C1 segment of cervical spinal cord (tissue), 14 donors: ENCODE measurements at places on chromosomes 7 and 10.
A peak's percentile ranks its signal among the peaks of the same experiment; 100 is the strongest.

GRCh38 chr10:88592381-88592780 is 5.8 kb downstream of the LIPJ start:
- DNase-seq, result no peak

DNA sequence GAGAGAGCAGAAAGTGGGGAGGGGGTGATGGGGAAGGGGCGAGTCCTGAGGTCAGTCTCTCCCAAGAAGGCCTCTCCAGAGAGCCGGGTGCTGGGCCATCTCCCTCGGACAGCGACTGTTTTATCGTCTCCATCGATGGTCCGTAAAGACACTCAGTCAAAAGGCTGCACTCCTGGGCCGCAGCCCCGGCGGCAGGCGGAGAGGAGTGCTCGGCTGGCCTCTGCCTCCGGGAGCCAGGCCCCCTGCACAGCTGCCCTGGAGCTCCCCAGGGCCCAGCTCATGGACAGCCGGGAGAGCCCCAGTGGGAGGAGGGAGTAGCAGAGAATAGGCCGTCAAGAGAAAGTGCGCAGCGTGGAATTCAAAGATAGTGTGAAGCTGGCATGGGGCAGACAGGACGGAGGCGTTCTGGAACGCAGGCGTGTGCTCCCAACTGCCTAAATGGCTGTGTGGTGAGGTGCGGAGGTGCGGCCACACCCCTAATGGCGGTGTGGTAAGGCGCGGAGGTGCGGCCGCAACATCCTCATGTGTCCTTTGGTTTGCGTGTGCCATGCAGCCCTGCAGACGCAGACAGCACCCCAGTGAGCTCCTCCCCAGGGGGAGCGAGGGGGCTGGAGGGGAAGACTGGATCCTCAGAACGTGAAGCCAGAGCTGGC is 477.5 kb upstream of the FOXK1 start:
- no peak for DNase-seq

- peak; percentile 65 for DNase-seq
Measured at GRCh38 chr10:89301232-89301631, 614 bp upstream of the IFIT2 start.

DNA sequence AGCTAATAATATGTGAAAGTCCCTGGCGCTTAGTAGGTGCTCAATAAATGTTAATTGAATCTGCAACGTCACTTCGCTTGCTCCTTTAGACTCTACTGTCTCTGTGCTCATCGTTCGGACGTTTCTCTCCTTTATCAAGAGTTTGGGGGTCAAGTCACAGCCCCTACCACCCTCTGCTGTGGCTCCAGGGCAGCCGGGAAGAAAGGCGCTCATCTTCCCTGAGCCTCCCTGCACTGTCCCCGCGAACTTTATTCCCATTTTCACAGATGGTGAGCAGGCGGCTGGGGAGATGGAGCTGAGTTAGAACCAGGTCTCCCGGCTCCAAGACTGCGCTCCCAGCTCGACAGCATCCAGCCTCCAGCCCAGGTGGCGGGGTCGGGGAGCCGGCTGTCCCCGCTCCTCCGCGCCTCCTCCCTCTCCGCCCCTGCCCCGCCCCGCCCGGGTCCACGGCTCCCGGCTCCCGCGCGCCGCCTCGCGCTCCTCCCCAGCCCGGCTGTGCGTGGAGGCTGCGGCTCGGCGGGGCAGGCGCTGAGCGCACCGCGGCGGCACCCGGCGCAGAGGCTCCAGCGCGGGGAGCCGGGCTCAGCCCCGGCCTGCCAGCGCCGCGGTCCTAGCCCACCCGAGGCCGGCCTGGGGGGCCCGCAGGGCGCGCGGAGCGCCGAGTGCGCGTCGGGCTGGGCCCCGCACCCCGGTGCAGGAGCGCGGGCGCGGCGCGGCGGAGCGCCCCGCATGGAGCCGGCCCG is at the start of gene CLEC2L:
CLEC2L (plus strand) TSS at position 487 of the 743 bp plus-strand sequence; CDS start at position 730, 243 bp downstream.
- no peak for DNase-seq

DNA sequence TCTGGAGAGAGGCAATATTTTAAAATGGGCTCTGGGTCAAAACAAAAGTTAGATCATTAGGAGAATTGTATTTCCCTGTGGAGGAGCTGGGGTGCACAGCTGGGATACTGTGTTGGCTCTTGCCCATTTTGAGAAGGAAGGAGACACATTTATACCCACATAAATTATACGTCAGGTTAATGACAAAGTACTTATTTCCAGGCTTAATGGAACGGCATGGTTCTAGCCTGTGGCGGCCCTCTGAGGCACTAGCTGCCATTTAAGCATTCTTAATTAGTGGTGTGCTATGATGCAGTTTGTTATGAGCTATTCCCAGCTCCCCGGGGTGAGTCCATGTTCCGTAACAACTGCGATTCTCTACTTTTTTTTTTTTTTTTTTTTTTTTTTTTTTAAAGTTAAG is 193.5 kb downstream of the SEC23IP start:
- no peak for DNase-seq

- no peak for DNase-seq
Measured at GRCh38 chr10:34627331-34627730, 187.8 kb downstream of the PARD3 start.

DNA sequence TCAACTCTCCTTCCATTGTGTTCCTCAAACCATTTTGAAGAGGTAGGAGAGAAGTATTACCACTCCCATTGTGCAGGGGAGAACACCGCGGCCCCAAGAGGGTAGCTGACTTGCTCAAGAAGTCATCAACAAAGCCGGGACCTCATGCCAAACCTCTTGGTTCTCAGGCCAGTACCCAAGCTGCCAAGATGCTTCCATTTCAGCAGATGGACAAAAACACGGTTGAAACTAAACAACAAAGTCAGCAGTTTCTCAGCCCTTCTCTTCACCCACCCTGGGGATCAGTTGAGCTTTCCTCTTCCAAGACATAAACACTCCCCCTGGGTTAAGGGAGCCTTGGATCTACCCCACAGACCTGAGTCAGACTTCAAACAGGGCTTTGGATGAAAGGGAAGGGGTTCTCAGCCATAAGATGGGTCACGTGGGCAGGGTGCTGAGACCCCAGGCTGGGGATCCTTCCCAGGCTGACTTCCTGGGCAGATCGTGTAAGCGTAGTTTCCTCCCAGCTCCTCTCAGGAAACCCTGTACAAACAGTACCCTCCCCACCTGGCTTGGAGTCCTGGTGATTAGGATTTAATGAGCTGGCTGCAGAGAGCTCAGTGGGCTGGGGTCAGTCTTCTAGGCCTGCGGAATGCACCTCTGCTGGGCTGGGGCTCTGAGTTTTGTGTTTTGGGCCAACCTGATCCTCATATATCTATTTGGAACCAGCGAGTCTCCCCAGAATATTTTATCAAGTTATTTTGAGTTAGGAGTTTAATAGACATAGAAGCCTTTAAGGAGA is 27.3 kb downstream of the EMX2 start:
- no peak for DNase-seq

DNA sequence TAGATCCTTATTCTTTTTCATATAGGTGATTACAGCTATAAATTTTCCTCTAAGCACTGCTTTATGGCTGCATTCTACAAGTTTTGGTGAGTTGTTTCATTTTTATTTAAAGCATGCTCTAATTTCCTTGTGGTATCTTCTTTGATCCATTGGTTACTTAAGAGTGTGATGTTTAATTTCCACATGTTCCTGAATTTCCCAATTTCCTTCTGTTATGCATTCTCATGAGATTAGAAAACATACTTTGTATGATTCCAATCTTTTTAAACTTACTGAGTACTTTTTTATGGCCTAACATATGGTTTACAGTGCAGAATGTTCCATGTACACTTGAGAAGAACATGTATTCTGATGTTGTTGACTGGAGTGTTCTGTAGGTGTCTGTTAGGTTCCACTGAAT is 53.4 kb downstream of the MYL10 start:
- no peak for DNase-seq

GRCh38 chr7:18583305-18583704 is 87.8 kb downstream of the HDAC9 start:
- DNase-seq, result no peak

GRCh38 chr7:39588416-39588815 is 22.2 kb downstream of the YAE1 start:
- no peak for DNase-seq

DNA sequence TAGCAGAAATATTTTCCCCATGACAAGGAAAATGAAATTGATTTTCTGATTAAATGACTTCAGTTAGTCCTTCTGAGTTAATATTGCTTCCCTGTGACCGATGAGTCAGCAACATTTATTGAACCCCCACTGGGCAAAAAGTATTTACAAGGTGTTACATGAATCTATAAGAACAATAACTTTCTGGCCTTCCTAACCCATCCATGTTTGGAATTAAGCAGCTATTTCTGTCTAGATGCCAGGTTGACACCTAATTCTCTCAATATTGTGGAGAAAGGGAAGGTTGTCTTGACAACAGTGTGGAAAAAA is 112.9 kb upstream of the JAZF1 start:
- DNase-seq, result no peak

- no peak for DNase-seq
Measured at GRCh38 chr10:63208986-63209385, 75.9 kb downstream of the NRBF2 start.

DNA sequence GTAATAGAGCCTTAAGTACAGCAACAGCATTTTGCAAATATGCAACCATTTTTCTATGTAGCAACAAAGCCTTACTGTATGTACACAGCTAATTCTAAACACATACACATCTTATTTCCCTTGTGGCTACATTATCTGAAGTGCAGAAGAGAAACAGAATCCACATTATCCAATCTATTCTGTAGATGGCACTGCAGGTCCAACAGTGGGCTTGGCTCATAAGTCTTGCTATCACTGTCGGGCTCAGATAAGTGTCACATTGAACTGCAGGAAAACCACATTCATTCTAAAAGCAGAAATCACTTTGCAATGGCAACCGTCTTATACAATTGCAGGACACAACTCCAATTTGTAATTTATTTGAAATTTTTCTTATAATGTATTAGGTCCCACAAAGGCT is 109.8 kb upstream of the NOBOX start:
- DNase-seq, result no peak

DNA sequence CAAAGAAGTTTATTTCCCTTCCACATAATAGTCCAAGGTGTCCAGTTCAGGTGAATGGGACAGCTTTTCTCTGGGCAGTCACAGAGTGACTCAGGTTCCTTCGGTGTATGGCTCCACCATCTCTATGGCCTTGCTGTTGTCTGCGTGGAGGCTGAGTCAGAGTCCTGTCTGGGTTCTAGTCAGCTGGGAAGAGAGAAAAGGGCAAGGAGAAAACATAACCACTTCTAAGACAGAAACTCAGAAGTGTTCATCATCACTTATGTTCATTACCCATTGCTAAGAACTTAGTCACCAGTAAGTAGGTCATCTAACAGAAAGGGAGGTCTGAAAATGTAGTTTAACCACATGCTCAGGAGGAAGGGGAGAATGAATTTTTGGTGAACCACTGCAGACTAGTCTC is 32.4 kb upstream of the CCDC7 start:
- DNase-seq, result no peak

DNA sequence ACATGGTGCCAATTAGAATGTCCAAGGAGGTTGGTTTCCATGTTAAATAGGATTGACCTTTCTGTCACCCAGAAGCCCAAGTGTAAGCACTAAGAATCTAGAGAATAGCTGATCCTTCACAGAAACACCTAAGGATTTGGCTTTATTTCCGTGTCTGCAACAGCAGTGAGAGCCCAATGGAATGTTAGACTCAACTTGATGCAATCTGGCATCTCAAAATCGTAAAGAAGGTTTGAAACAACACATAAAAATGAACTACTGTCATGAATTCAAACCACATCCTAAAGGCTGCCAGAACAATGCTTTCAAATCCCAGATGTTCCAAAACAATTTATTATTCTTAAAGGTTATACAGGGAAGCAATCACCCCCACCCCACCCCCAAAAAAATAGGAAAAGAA is 18.6 kb downstream of the PPP1R3C start:
- DNase-seq, result no peak

DNA sequence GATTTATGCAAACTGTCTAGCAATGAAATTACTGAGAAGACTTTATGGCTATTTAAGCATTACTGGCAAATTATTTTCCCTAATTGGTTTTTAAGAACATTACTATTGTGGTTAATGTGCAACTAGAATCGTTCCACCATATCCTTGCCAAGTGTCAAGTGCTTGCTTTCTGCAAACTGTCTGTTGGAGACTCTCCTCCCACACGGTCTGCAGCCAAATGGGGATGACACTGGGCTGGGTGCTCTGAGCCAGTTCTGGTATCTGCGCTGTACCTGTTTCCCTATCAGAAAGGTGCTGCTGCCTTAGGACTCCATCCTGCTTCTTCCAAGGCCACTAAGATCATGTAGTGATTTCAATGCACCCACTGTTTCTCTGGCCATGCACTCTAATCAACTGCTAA is 110.4 kb downstream of the RAMP3 start:
- no peak for DNase-seq

DNA sequence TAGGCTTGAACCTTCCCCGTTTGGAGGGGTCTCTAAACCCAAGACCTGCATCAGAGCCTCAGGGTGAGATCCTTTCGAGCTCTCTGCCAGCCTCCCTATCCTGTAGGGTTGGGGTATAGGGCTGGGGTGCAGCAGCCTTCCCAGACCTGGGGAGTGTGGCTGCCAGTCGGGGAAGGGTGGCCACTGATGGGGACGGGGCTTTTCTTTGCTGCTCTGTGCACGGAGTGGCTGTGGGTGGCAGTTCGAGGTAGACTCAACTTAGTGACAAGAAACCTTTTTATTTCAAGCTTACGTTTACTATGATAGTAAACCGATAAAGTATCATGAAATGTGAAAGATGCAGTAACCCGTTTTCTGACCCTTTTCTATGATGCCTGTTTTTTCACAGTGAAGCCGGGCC is 13.0 kb downstream of the ZNF316 start:
- no peak for DNase-seq

- DNase-seq, result no peak
Measured at GRCh38 chr10:63542835-63543575, 21.8 kb downstream of the REEP3 start.

DNA sequence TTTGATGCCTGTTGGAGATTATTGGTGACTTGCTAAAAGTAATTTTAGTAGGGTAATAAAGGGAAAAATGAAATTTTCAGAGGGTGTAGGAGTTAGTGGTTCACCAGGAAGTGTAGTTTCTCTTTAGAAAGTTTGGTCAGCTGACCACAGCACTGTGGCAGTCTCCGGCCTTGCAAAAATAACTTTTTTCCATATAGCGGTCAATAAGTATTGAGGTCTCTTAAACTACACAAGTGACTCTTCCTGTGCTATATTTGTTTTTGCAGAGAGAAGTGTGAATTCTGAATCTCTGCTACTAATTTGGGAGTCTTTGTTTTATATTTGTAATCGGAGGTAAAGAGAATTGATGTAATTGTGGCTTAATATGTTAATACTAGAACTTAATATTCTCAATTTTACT is 24.3 kb downstream of the PTPN12 start:
- no peak for DNase-seq

DNA sequence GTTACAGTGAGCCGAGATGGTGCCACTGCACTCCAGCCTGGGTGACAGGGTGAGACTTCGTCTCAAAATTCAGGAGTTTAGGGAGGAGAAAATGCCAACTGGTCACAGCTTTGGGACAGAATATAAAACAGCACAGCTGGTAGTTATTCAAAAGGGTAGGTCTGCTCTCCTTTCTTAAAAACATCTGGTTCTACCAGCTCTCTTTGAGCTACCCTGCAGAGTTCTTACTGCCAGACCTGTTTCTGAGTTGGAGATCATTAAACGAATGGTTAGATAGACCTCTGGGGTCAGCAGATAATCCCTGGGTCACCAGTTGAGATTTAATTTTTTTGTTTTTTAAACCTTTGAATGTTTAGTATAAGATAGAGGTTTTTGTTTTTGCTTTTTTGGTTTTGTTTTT is 52.6 kb downstream of the MCU start:
- no peak for DNase-seq

- no peak for DNase-seq
Measured at GRCh38 chr10:19708031-19708430, 108.2 kb upstream of the PLXDC2 start.
